NCI-H510A treated with DMSO at 0.1 percent for 48 hours (cell line): ENCODE measurements at places on chromosomes 12 and 14.

- DNase-seq: no peak
These were observed 34.9 kb upstream of the JDP2 start for GRCh38 chr14:75392686-75393641.

DNA sequence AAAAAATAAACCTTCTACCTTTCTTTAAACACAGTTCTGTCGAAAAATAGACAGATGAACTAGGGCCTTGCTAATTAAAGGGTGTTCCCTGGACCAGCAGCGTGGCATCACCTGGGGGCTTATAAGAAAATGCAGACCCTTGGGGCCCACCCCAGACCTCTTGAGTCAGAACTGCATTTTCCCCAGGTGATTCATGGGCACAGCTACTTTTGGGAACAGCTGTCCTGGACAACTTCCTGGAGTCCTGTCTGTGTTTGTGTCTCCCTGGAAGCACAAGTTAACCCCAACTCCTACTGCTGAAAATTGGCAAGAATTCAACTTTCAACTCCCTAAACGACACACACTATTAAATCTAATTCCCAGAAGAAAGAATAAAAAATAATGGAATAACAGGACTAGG lies 17.8 kb downstream of the FBLN5 start:
- DNase-seq: no peak

GRCh38 chr12:43675048-43675904 lies 83.3 kb downstream of the PUS7L start:
- DNase-seq: no peak

GRCh38 chr12:47881826-47882427 lies 22.9 kb downstream of the VDR start:
- no peak for DNase-seq

- DNase-seq: no peak
These were observed 35.4 kb upstream of the NTF3 start for GRCh38 chr12:5396541-5396940.

DNA sequence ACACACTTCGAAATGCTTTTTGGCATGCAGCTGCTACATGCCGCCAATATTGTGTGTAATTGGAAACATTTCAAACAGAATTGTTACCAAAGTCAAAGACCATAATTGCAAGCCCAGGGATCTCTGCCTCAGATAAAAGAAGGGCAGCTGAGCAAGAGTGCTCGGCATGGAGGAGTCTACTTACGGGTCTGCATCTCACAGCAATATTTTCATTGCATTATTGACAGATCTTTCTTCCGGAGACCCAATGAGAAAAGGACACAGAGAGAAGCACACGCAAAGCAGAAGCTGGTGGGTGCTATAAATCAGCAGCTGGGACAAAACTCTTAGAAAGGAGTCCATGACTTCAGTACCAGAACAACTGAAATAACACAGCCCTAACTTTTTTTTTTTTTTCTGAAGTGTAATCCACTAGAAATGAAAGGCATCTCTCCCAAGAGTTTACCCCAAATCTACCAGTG lies 4.9 kb downstream of the PRICKLE1 start:
- no peak for DNase-seq

DNA sequence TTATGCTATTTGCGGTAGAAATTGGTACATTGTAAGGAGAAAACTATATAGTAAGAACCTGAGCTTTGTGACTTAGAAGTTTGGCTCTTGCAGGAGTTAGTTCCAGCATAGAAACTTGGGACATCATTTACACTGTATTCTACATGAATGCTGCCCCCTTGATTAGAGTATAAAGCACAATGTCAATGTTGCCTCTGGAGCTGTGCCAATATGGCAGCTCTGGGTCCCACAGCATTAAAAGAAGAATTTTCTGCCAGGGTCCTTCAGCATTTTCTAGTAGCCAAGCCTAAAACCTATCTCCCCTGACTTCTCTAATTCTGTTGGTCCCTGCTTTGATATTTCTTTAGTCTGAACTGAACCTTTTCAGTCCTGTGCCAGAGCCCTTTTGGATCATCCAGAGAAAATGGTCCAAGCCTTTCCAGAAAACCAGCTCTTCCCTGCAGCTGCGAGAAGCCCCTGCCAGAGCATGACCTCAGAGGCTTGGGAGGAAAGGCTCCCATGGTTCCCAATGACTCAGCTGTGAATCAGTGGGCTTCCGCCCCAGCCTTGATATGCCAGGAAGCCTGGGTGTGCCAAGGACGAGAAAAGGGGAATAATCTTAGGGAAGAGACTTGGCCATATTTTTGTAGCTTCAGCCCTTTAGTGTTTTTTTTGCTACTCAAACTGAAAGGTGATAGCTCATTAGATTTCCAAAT lies 43.2 kb downstream of the PLEKHG7 start:
- DNase-seq: no peak
